Stimulated activated CD8-positive, alpha-beta memory T cell treated with anti-CD3 and anti-CD28 coated beads, Interleukin-15, amount 100 ng/mL, for 4 hours (primary cell): ENCODE measurements at places on chromosomes 1 and 21.
A peak's percentile ranks its signal among the peaks of the same experiment; 100 is the strongest.

DNA sequence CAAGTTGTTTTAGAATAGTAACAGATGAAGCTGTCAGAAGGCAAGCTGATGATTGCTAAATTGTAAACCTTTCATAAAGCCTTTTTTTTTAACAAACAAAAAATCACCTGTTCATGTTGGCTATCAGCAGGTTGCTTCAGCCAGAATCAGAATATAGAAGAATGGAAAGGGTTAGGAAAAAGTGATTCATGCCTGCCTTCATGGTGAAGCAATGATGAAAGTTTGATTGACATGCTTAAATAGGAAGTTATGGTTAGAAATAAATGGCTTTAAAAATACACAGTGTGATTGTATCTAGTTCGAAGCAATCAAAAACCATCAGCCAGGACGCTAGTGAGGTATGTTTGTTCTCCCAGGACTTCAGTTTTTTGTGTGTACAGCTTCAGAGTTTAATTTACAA lies 37.9 kb downstream of the GABPA start:
- DNase-seq: no peak

DNA sequence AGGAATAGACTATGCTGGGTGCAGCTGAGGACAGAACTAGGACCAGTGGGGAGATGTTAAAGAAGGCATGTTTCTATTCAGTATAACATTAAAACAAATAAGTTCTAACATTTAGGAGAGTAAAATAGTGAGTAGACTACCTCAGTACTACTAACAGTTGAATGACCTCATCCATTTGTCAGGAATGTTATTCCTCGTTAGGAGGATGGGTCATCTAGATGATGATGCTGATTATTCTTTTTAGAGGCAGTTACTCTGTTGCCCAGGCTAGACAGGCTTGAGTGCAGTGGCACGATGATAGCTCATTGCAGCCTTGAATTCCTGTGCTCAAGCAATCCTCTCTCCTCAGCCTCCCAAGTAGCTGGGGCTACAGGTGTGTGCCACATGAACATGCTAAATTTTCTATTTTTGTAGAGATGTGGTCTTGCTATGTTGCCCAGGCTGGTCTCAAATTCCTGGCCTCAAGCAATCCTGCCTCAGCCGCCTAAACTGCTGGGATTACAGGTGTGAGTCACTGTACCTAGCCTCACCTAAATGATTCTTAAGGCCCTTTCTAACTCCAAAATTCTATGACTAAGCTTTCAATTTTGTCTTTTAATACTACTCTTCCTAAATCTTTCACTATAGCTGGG lies 9.3 kb downstream of the EEIG2 start:
- no peak for DNase-seq

GRCh38 chr1:85464497-85465098 lies 361 bp downstream of the DDAH1 start:
- DNase-seq: peak; percentile 1

DNA sequence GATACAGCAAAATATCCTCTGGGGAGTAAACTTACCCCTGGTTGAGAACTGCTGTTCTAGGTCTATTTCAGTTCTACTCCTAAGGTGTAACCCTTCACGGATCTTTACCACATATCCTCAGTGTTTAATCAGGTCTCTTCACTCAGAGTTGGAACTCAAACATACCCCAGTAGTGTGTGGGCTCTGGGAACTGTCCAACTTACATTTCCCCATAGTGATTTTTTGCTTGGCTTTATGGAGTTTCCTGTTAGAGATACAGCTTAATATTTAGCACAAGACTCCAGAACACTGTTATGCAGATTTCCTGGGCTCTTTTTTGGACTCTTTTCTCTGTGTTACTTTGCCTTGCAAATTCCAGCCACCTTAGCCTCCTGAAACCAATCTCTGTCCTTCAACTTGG lies 26.7 kb upstream of the LIN9 start:
- DNase-seq: no peak

GRCh38 chr1:91537281-91537986 lies 36.8 kb downstream of the CDC7 start:
- no peak for DNase-seq

- no peak for DNase-seq
Measured at GRCh38 chr21:17438635-17439034, 74.2 kb upstream of the CXADR start.

- no peak for DNase-seq
Measured at GRCh38 chr1:236854605-236854983, 59.5 kb downstream of the MTR start.

DNA sequence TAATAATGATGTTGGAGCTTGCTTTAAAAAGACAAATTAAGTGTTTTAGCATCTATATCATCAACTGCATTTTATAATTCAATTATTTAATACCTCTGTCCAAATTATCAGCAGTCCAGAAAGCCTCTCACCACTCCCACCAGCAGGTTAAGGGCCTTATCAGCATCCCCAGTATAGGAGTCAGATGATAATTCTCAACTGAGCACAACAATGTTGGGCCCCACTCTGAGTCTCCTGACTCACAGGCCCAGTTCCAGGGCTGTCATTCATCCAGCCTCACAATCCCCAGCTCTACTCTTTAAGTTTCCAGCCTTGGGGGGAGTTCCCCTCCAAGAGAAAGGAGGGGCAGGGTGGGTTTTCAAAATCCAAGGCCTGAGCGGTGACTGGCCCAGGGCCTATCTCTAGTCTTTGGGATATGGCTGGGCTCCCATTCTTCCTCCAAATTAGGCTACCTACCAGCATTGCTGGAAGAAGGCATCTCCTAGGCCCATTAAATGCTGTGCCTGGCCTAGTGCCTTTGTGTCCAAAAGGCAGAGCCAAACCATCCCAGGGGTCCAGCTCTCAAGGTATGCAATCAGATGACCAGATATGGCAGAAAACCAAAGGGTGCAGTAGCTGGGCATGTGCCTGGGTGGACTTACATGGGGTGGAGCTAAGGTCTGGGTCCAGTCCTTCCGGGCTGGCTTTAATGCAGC lies 134.1 kb downstream of the GLUL start:
- no peak for DNase-seq

DNA sequence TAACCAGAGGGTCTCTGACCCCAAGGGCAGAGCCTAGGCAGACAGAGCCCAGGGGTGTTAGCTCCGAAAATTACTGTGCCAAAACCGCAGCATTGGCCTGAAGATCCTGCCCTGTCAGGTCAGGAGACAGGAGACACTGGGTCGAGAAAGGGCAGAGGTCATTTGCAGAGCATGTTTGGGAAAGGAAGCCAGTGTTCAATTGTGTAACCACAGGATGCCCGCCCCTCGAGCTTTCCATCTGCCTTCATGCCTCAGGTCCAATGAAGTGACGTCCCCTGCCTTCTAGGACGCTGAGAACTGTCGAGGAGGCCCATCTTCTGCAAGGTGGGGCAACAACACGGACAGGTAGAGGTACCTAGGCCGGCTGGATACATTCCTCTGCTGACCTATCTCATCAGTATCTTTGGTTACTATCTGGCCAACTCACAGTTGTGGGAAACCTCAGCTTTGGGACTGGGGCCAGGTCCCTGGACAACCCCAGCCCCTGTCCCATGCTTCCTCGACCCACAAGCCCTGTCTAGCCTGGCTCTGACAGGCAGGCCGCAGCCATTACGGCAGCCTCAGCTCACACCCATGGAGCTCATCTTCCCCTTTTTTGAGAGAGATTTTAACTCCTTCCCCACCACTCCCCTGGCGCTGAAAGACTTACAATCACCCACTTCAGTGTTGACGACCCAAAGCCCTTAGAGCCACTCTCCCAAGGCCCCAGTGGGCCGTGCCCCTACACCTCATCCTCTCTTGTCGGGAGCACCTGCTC lies 1.3 kb downstream of the ARL8A start:
- no peak for DNase-seq

- DNase-seq: no peak
Measured at GRCh38 chr1:46030074-46030870, 102.2 kb downstream of the PIK3R3 start.

- no peak for DNase-seq
Measured at GRCh38 chr1:60130703-60131102, 57.1 kb upstream of the C1orf87 start.

DNA sequence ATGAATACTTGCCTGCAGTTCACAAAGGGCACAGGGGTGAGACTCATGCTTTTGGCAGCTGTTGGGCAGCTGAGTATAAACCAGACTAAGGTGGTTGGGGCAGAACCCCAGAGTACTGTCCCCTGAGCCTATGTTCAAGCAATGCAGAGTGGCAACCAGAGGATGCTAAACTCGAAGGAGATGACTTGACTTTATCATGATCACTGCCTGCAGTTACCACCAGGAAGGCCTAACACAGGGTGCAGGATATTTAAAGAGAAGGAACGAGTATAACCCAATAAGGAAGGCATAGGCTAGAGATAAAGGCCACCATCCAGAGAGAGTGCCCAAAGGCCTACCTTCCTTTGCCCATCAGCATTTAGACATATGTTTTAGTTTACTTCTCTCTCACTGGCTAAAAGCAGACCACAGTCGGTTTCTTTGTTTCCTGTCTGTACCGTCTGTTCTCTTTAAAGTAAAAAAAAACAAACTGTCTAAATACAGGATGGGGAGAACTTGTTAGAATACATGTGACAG lies 83.3 kb downstream of the MPZL1 start:
- no peak for DNase-seq

DNA sequence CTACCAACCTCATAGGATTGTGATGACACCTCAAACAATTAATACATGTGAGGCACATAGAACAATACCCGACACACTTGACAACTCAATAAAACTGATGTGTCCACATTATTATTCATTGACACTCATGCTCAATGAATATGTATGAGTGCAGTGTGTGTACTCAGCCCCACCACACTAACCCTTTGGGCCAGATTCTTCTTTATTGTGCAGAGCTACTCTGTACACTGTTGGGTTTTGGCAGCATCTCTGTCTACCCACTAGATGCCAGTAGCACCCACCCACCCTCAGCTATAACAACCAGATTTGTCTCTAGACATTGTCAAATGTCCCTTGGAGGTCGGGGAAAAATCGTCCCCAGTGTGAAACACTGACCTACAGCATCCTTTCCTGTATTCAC lies 10.1 kb downstream of the CASP9 start:
- no peak for DNase-seq

GRCh38 chr1:17847111-17847510 lies 92.0 kb downstream of the ACTL8 start:
- DNase-seq: no peak

GRCh38 chr1:157166590-157166989 lies 28.4 kb upstream of the ETV3 start:
- no peak for DNase-seq

DNA sequence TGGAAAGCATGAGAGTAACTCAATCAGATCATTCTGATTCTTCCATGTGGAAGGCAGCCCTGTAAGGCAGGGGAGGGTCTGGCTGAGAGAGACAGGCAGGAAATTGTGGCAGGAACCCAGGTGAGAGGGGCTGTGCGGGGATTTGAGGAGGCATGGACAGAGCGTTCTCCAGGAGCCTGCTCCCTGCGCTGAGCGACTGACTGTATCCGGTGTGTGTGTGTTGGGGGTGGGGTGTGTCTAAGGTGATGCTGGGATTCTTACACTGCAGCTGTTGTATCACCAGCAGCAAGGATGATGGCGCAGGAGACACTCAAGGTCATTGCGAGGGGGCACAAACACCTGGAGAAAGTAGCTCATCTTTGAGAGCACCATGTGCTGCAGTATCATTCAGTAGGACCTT lies 128.5 kb downstream of the RHOU start:
- no peak for DNase-seq

DNA sequence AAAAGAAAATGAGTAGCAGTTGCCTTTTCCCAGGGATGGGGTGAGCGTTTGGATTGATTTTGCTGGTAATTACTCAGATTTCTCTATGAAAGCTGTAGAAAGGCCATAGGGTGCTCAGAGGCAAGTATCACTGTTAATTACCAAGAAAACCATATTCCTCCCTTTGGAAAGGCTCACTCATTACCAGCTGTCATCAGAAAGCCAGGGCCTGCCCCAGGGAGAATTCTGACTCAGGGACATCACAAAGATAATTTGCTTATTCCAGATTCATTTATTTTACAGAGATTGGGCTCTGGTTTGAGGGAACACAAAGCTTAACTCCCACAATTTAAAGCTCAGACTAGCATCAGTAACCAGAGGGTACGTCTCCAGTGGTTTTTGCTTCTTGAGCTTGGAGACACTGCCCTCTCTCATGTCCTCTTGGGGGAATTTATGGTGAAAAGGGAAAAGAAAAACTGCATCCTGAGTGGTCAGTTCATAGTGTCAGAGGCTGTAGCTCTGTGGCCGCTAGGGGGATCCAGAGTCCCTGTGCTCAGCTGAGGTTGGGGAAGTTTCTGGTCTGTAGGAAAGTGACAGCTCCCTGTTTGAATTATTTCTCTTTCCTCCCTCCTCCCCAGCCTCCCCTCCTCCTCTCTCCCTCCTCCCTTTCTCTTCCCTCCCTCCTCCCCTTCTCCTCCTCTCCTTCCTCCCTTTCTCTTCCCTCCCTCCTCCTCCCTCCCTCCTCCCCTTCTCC lies 204.3 kb downstream of the KCNJ6 start:
- DNase-seq: no peak

DNA sequence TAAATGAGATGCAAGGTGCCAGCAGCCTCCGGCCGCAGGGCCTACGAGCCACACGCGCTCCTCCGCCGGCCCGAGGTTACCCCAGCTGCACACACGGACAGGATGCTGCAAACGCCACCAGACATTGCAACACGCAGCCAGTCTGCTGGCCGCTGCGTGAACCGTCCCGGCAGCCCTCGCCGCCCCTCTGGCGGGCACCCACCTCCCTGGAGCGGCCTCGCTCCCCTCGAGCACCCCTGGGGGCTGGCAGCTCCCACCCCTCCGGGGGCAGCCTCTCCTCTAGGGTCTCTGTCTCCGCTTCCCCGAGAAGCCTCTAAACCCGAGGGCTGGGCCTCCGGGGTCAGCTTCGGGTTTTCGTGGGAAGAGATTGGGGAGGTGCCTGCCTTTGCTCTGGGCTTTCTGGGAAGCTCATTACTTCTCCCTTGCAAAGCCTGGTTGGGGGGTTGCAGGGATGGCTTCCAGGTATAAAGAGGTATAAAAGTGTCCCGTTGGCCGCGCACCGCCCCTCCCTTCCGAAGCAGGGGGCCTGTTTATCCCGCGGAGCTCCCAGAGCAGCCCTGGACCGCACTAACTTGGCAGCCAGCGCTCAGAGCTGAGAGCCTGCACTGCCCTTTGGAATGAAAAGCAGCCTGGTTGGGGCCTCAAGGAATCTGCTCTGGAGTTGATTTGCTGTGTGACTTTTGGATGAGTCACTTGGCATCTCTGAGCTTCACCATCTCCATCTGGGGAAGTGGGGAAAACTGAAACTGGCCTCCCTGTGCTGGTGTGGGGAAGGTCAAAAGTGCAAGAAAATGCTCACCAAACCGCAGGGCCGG lies 21.8 kb downstream of the DHRS3 start:
- DNase-seq: no peak

GRCh38 chr1:167582722-167583121 lies 29.2 kb upstream of the CREG1 start:
- DNase-seq: no peak

GRCh38 chr1:201662646-201663045 lies 123.7 kb downstream of the NAV1 start:
- no peak for DNase-seq

GRCh38 chr1:77412820-77413530 lies 131.2 kb downstream of the AK5 start:
- no peak for DNase-seq

GRCh38 chr1:175493321-175494010 lies 249.9 kb downstream of the TNR start:
- no peak for DNase-seq
